ENCODE measurements at places on chromosomes 13 and 19. TPM values are rescaled to one million over a fixed set of nuclear protein-coding genes. Genes with fewer than 3 reads are reported as not detected.

DNA sequence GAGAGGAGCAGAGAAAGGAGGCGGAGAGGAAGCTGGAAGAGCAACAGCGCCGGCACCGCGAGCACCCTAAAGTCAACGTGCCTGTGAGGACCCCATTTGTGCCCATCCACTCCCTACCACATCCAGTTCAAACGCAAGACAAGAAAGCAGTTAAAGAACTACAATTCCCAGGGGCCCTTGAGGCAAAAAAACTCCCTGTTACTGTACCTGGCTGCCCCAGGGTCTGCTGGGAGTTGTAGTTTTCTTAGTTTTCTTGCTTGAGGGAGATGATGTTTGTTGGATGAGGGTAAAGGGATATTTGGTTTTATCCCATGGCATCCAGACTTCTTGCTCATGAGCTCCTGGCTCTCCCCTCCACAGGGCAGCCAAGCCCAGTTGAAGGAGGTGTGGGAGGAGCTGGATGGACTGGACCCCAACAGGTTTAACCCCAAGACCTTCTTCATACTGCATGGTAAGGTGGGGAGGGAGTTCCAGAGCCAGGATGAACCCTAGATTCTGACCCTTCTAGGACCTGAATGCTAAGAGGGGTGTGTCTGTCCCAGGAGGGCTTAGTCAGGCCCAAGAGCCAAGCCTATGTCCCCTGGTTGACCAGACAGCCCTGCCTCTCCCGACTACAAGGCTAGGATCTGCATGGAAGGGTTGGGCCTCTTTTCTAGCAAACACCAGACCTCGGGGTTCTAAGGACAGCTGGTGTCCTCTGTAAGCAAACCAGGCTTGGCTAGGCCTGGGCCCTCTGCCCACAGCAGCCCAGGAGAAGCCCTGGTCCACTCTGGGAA lies 13.2 kb downstream of the NUCB1 start:
- H3K27me3 ChIP-seq: no peaks in the 10 kb centered on the region
- DNase-seq: no peak
- no peaks in the 10 kb centered on the region for H3K4me1 ChIP-seq
- peaks cover 95% of the 10 kb centered on the region for H3K36me3 ChIP-seq

- H3K4me1 ChIP-seq: no peaks in the 10 kb centered on the region
- H3K27ac ChIP-seq: no peak overlapping the region
- H3K4me3 ChIP-seq: no peak overlapping the region
Measured at GRCh38 chr19:39765091-39766076, 13.3 kb upstream of the LEUTX start.

- no peak overlapping the region for H3K27ac ChIP-seq
- no peaks in the 10 kb centered on the region for H3K27me3 ChIP-seq
- no peak for DNase-seq
- H3K36me3 ChIP-seq: no peaks in the 10 kb centered on the region
- no peaks in the 10 kb centered on the region for H3K4me1 ChIP-seq
Measured at GRCh38 chr19:8036434-8037099, 16.0 kb upstream of the CCL25 start.

DNA sequence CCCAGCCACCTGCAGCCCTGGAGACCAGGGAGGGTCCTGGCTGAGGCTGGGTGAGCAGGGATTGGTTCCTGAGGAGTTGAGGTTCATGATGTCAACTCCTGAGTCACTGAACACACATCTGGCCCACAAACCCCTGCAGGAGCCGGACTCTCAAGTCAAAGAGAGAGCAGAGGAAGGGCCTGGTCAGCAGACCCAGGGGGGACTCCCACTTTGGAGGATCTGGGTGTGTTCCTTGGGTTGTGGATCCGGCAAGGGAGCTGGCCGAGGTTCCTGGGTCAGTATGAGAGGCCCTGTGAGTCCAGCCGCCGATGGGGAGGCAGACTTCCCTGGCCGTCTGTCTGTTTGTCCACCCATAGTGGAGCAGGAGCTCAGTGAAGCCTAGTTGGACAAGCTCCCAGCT lies 4.0 kb downstream of the SLC7A10 start:
- no peak for DNase-seq
- H3K27ac ChIP-seq: no peak overlapping the region
- peaks cover 18% of the 10 kb centered on the region for H3K27me3 ChIP-seq
- H3K36me3 ChIP-seq: no peaks in the 10 kb centered on the region
- H3K4me3 ChIP-seq: no peak overlapping the region

GRCh38 chr19:7801020-7801570 lies 28.9 kb upstream of the EVI5L start:
- H3K4me3 ChIP-seq: no peak overlapping the region
- H3K4me1 ChIP-seq: no peaks in the 10 kb centered on the region
- no peak overlapping the region for H3K27ac ChIP-seq

GRCh38 chr13:73433890-73434289 lies 375.1 kb downstream of the KLF5 start:
- no peak for DNase-seq
- no peaks in the 10 kb centered on the region for H3K36me3 ChIP-seq
- no peaks in the 10 kb centered on the region for H3K4me1 ChIP-seq
- H3K27ac ChIP-seq: no peak overlapping the region
- no peak overlapping the region for H3K4me3 ChIP-seq

DNA sequence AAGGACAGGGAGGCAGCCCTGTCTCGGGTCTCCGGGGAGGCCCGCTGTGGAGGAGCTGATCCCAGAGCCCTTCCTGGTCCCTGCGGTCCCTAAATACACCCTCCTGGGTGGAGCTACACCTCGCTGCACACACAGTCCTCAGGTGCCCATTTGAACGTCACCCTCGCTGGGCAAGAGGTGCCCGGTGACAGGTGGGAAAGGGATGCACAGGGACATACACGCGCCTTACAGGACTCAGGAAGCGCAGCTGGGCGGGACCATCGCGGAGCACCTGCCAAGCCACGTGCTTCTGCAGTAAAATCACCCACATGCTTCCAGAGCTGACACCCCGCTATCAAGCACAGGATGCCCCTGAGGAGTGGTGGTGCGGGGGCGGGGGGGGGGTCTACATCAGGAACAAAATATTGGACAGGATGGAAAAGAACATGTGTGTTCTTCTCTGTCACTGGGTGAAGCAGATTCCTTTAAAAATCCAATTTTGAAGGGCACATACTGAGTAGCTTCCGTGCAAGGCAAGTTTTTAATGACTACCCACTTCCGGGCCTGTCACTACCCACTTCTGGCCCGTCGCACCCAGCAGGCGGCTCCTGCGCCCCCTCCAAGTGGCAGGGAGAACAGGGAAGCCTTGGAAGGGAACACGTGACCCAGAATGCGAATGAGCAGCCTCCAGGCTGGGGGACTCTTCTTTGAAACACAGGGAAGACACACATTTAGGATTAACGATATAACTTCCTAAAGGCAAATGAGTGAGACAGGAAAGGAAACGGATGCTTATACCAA lies 78.9 kb downstream of the COL4A1 start:
- H3K27ac ChIP-seq: peak overlapping the region; percentile 38
- H3K4me3 ChIP-seq: no peak overlapping the region
- peaks cover 77% of the 10 kb centered on the region for H3K4me1 ChIP-seq
- H3K27me3 ChIP-seq: no peaks in the 10 kb centered on the region
- DNase-seq: no peak
- peaks cover 12% of the 10 kb centered on the region for H3K36me3 ChIP-seq

The USE1 gene
- 17.5 TPM for total RNA-seq

GRCh38 chr13:92804926-92805325 lies 421.7 kb upstream of the GPC6 start:
- no peak overlapping the region for H3K27ac ChIP-seq
- no peak overlapping the region for H3K4me3 ChIP-seq
- DNase-seq: no peak
- H3K36me3 ChIP-seq: no peaks in the 10 kb centered on the region
- no peaks in the 10 kb centered on the region for H3K4me1 ChIP-seq

DNA sequence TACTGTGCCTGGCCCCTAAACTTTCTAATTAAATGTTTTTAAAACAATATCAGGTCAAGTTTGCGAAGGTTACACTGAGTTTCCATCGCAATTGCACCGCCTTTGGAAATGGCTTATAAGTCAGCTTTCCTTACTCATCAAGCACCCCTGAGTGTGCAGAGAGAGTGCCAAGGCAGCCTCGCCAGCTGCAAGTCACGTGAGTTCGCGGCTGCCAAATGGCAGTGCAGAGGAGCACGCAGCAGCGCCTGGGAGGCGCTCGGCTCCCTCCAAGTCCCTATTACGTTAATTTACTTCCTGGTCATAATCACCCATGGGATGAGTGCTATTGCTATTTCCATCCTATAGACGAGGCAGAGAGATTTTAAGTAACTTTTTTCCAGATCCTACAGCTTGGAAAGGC lies 319.6 kb downstream of the TEX29 start:
- H3K27ac ChIP-seq: no peak overlapping the region
- no peaks in the 10 kb centered on the region for H3K4me1 ChIP-seq
- H3K27me3 ChIP-seq: no peaks in the 10 kb centered on the region
- H3K36me3 ChIP-seq: no peaks in the 10 kb centered on the region
- no peak for DNase-seq

GRCh38 chr13:80630685-80631121 lies 289.8 kb upstream of the SPRY2 start:
- H3K4me1 ChIP-seq: no peaks in the 10 kb centered on the region
- no peaks in the 10 kb centered on the region for H3K27me3 ChIP-seq
- H3K4me3 ChIP-seq: no peak overlapping the region
- no peak for DNase-seq
- no peaks in the 10 kb centered on the region for H3K36me3 ChIP-seq

DNA sequence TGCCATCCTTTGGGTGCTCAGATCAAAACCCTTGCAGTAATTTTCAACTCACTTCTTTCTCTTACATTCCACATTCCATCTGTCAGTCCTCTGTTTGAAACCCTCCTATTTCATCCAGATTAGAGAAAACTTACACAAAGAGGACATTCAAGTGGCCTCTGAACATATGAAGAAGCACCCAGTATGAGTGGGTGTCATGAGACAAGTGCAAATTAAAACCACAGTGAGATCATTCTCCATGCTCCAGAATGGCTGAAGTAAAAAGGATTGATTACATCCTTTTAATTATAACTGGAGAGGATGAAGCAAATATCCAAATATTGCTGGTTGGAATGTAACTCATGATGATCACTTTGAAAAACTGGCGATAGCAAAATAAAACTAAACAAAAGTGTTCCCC lies 96.5 kb downstream of the MIPEP start:
- H3K27ac ChIP-seq: no peak overlapping the region
- no peaks in the 10 kb centered on the region for H3K27me3 ChIP-seq
- no peak overlapping the region for H3K4me3 ChIP-seq

- peak overlapping the region; percentile 3 for H3K27ac ChIP-seq
- DNase-seq: peak; percentile 65
Measured at GRCh38 chr19:43438291-43439031, 23.8 kb downstream of the TEX101 start.

- peaks cover 33% of the 10 kb centered on the region for H3K4me1 ChIP-seq
- H3K4me3 ChIP-seq: peak overlapping the region; percentile 23
- no peaks in the 10 kb centered on the region for H3K36me3 ChIP-seq
- peaks cover 53% of the 10 kb centered on the region for H3K27me3 ChIP-seq
- H3K27ac ChIP-seq: no peak overlapping the region
Measured at GRCh38 chr13:99955747-99956472, 15.7 kb downstream of the ZIC5 start.

DNA sequence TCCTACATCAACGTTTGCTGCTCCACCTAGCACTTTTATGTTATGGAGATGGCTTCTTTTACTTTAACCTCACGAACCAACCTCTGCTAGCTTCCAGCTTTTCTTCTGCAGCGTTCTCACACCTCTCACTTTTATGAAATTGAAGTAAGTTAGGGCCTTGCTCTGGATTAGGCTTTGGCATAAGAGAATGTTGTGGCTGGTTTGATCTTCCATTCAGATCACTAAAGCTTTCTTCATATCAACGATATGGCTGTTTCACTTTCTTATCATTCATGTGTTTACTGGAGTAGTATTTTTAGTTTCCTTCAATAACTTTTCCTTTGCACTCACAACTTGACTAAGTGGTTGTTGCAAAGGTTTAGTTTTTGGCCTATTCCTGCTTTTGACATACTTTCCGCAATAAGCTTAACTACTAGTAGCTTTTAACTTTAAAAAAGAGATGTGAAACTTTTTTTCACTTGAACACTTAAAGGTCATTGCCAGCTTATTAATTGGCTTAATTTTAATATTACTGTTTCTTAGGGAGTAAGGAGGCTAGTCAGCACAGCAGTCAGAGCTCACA lies 60.0 kb upstream of the SPRY2 start:
- no peak overlapping the region for H3K27ac ChIP-seq
- no peaks in the 10 kb centered on the region for H3K36me3 ChIP-seq
- H3K4me3 ChIP-seq: no peak overlapping the region
- no peaks in the 10 kb centered on the region for H3K27me3 ChIP-seq
- H3K4me1 ChIP-seq: no peaks in the 10 kb centered on the region

The PEAK3 gene
- 1.9 TPM for total RNA-seq

The NLRP13 gene
- not detected for total RNA-seq
